Activated B cell treated with CpG ODN at 0.5 μM for 24 hours (primary cell): ENCODE measurements at places on chromosomes 1 and 21. TPM values are rescaled to one million over a fixed set of nuclear protein-coding genes. Genes with fewer than 3 reads are reported as not detected.

GRCh38 chr1:35433714-35434113 lies 123.5 kb downstream of the KIAA0319L start:
- H3K4me1 ChIP-seq = no peaks in the 10 kb centered on the region
- DNase-seq = no peak
- peaks cover 63% of the 10 kb centered on the region for H3K36me3 ChIP-seq

DNA sequence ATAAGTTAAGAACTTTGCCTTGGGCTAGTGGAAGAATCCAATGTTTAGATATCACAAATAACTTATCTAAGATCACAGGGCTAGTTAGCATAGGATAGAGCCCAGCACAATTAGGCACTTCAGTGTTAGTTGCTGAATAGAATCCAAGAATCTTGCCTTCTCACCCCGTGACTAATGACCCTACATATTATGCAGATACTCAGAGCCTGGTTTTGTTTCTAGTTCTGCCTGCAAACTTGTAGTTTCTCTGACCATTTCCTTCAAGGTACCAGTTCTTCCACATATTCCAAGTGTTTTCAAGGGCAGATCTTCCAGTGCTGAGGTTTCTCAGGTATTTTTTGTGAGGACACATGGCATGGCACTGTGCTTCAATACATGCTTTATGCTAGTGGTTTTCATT lies 239.3 kb downstream of the KCNK2 start:
- no peaks in the 10 kb centered on the region for H3K27me3 ChIP-seq
- no peaks in the 10 kb centered on the region for H3K4me1 ChIP-seq
- no peak for DNase-seq
- H3K27ac ChIP-seq = no peak overlapping the region
- no peaks in the 10 kb centered on the region for H3K36me3 ChIP-seq
- H3K4me3 ChIP-seq = no peak overlapping the region

DNA sequence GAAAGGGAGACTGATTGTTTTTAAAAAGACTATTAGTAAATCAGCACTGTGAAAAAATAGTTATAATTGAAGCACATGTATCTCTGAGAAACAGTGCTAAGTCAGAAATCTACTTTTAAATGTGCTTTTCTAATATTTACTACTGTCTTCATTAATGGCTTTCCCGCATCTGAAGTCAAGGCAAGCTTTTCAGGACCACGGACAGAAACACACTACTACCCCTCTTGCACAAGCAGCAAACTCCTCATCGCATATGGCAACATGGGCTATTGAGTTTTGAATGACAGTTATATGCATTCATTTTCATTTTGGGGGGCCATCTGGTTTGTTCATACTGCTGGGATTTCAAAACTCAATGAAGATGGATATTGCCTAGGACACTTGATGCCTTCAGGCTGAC lies 433.4 kb upstream of the CAMK1G start:
- no peak for DNase-seq
- H3K4me3 ChIP-seq = no peak overlapping the region
- H3K4me1 ChIP-seq = no peaks in the 10 kb centered on the region
- H3K36me3 ChIP-seq = no peaks in the 10 kb centered on the region

DNA sequence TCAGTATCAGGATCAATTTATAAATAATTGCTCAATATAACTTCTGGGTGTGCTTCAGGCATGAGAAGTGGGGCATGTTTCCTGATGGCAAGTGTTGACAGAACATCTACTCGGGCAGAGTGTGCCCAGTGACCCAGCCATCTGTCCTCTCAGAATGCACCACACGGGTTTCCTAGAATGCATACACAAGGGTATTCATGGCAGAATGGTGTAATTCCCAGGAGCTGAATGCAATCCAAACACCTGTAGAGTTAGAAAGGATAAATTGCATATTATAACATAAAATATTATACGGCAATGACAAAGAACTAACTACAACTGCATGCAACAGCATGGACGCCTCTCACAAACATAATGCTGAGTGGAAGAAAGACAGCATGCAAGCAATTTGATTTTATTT lies 391.9 kb downstream of the SIPA1L2 start:
- H3K27ac ChIP-seq = no peak overlapping the region
- no peaks in the 10 kb centered on the region for H3K36me3 ChIP-seq
- no peak for DNase-seq
- no peak overlapping the region for H3K4me3 ChIP-seq
- H3K27me3 ChIP-seq = peaks cover 5% of the 10 kb centered on the region
- H3K4me1 ChIP-seq = no peaks in the 10 kb centered on the region

- H3K27me3 ChIP-seq = no peaks in the 10 kb centered on the region
- no peaks in the 10 kb centered on the region for H3K4me1 ChIP-seq
Measured at GRCh38 chr1:233960386-233960785, 55.9 kb downstream of the SLC35F3 start.

DNA sequence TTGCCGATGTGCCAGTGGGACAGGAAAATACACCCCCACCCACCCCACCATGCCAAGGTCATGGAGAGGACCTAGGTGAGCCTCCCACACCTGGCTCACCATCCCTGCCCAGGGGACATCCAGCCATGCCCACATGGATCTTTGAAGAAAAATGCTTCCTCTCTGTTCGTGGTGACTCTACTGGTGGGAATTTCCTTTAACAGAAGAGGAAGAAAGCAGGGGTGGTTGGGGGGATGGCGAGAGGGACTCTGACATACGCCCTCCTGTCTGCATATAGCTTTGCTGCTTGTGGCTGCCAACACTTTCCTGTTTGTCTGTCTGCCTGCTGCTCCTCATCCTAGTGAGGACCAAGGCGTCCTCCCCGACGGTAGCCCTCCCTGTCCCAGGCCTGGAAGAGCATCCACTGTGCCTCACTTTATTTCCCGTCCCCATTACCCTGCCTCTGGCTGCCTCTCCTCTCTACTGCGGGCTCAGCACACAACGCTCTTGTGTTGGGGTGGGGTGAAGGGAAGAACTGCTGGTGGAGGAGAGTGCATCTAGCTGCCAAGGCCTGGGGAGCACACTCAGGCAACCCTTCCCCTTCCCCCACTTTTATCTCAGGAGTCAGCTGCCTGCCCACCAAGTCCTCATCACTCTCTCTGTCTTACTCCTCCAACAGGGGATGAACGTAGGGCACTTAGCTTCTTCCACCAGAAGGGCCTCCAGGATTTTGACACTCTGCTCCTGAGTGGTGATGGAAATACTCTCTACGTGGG lies 2.5 kb downstream of the SEMA4A start:
- H3K27ac ChIP-seq = no peak overlapping the region
- DNase-seq = no peak
- H3K36me3 ChIP-seq = peaks cover 8% of the 10 kb centered on the region
- peaks cover 15% of the 10 kb centered on the region for H3K27me3 ChIP-seq
- H3K4me3 ChIP-seq = peak overlapping the region; percentile 39

GRCh38 chr1:114154963-114155322 lies 1.3 kb upstream of the SYT6 start:
- H3K4me3 ChIP-seq = no peak overlapping the region
- H3K27me3 ChIP-seq = peaks cover 48% of the 10 kb centered on the region
- peaks cover 7% of the 10 kb centered on the region for H3K4me1 ChIP-seq
- no peak overlapping the region for H3K27ac ChIP-seq
- no peak for DNase-seq

- no peak overlapping the region for H3K4me3 ChIP-seq
- peaks cover 3% of the 10 kb centered on the region for H3K27me3 ChIP-seq
- H3K36me3 ChIP-seq = no peaks in the 10 kb centered on the region
Measured at GRCh38 chr1:224828691-224829090, 100.8 kb upstream of the DNAH14 start.

- H3K27ac ChIP-seq = no peak overlapping the region
- no peaks in the 10 kb centered on the region for H3K36me3 ChIP-seq
- H3K27me3 ChIP-seq = peaks cover 11% of the 10 kb centered on the region
- no peak for DNase-seq
- no peak overlapping the region for H3K4me3 ChIP-seq
Measured at GRCh38 chr1:99645203-99645602, 710 bp upstream of the PALMD start.

DNA sequence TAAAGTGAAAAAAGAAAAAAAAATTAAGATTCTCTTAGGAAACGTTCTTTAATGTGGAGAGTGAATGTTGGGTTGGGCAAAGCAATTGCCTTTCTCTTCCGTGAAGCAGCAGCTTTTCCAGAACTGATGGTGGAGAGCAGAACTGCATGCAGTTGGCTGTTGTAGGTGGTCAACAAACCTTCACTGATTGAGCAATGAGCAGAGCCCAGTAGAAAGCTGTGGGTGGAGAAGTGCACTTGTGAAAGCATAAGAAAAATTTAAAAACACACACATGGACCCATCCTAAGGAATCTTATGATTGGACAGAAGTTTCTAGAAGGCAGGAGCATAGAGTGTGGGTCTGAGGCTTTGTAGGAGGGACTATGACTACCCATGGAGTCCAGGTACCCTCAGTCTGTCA lies 4.5 kb downstream of the PRELP start:
- H3K4me1 ChIP-seq = peaks cover 18% of the 10 kb centered on the region
- no peaks in the 10 kb centered on the region for H3K36me3 ChIP-seq
- H3K27me3 ChIP-seq = peaks cover 11% of the 10 kb centered on the region
- no peak overlapping the region for H3K27ac ChIP-seq
- H3K4me3 ChIP-seq = no peak overlapping the region
- DNase-seq = no peak

- H3K4me1 ChIP-seq = no peaks in the 10 kb centered on the region
- no peak overlapping the region for H3K27ac ChIP-seq
- H3K27me3 ChIP-seq = peaks cover 3% of the 10 kb centered on the region
- H3K36me3 ChIP-seq = no peaks in the 10 kb centered on the region
Measured at GRCh38 chr1:65995336-65995735, 202.6 kb downstream of the PDE4B start.

GRCh38 chr1:51861669-51862068 lies 16.9 kb downstream of the NRDC start:
- H3K4me3 ChIP-seq = no peak overlapping the region
- DNase-seq = no peak
- H3K27me3 ChIP-seq = no peaks in the 10 kb centered on the region
- H3K27ac ChIP-seq = no peak overlapping the region

GRCh38 chr1:203481196-203481595 lies 5.6 kb downstream of the PRELP start:
- H3K4me1 ChIP-seq = peaks cover 18% of the 10 kb centered on the region
- DNase-seq = no peak
- peaks cover 4% of the 10 kb centered on the region for H3K27me3 ChIP-seq
- no peaks in the 10 kb centered on the region for H3K36me3 ChIP-seq
- no peak overlapping the region for H3K4me3 ChIP-seq

DNA sequence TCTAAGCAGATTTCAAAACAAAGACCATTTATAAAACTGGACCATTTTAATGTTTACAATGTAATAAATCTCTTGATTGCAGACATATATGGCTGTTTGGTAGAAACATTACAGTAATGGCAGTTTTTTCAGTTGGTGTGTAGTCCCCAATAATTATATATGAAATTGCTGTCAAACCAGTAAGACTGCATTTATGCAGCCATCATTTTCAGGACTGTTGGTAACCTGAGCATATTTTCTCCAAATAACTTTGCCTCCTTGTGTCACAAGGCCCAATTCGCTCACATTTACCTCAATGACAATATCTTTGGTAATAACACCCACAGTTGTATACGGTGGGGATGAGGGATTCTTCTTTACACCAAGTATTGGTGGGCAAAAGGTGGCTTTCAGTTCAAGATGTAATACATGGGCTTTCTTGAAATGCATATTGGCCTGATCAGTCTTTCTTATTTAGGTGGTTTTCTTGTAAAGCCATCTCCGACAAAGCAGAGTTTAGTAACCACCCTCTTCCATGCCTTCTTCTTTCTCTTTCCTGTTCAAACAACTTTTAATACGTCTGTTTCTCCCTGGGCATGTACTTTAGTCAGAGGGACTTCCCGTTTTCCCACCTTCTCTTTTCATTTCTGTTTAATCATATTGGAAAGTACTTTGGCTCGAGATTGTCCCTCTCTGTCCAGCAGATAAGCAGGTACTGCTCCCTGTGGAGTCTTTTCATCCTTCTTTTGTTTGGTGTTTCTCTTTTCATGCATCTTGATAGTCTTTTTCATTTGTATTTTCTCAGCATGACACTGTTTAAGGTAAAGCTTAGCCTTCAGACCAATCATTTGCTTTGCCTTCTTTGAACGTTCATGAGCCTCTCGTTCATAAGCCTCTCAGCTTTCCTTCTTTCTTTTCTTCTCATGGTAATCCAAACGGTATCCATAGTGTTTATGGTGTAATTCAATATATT lies 30.4 kb downstream of the ATP2B4 start:
- peaks cover 9% of the 10 kb centered on the region for H3K4me1 ChIP-seq
- H3K27ac ChIP-seq = no peak overlapping the region
- H3K4me3 ChIP-seq = no peak overlapping the region
- DNase-seq = no peak
- H3K27me3 ChIP-seq = no peaks in the 10 kb centered on the region
- no peaks in the 10 kb centered on the region for H3K36me3 ChIP-seq

- no peak for DNase-seq
- no peak overlapping the region for H3K4me3 ChIP-seq
Measured at GRCh38 chr1:111586112-111586511, 33.5 kb upstream of the RAP1A start.

DNA sequence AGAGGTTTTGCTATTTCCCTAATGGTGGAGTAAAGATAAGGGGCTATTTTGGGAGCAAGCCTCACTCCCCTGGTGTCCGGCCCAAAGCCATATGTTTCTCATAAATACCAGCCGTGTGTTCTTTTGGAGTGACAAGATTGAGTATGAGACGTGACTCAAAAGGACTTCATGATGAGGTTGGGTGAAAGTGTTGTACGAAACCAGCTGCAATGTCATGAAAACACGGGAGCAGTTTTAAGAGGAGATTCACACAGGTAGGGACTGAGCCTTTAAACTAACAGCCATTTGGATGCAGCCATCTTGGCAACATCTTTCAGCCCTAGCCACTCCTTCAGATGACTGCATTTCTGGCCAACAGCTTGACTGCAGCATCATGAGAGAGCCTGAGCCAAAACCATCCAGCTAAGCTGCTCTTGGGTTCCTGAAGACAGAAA lies 532.3 kb upstream of the USP24 start:
- no peaks in the 10 kb centered on the region for H3K36me3 ChIP-seq
- H3K4me1 ChIP-seq = no peaks in the 10 kb centered on the region
- no peak overlapping the region for H3K4me3 ChIP-seq
- no peak overlapping the region for H3K27ac ChIP-seq
- H3K27me3 ChIP-seq = peaks cover 7% of the 10 kb centered on the region

Gene IL19
- total RNA-seq = not detected in 2 replicates

Gene PODN
- total RNA-seq = not detected in 2 replicates

Gene GPR157
- 6.2 and 7.0 TPM in 2 replicates for total RNA-seq

Gene GBP1
- 24.0 and 27.5 TPM in 2 replicates for total RNA-seq

Gene C4BPA
- not detected in 2 replicates for total RNA-seq

Gene TAL1
- total RNA-seq = not detected in 2 replicates

Gene NEXN
- 0.46 and 0.73 TPM in 2 replicates for total RNA-seq

Gene SGIP1
- not detected in 2 replicates for total RNA-seq

Gene IL10
- total RNA-seq = 2.8 and 3.4 TPM in 2 replicates

Gene OR6N1
- total RNA-seq = not detected in 2 replicates

Gene DNAH14
- total RNA-seq = not detected in 2 replicates

Gene GJC2
- 0.24 and 0.35 TPM in 2 replicates for total RNA-seq

Gene IRF6
- total RNA-seq = 0.42 and 0.81 TPM in 2 replicates

Gene OR2L3
- total RNA-seq = not detected in 2 replicates

Gene CTTNBP2NL
- 11.7 and 14.1 TPM in 2 replicates for total RNA-seq

Gene GSTM5
- total RNA-seq = 0.04 TPM in 1 of 2 replicates, not detected in the other
